Activated T-helper 2 cell treated with anti-CD3 and anti-CD28 coated beads, Interferon-gamma antibody, Interleukin-2, Interleukin-4, amounts not matched to agents 10 μg/mL and 5 μg/mL and 100 μg/mL, durations not matched to agents 14 hours and 24 hours and 36 hours (primary cell): ENCODE measurements at places on chromosomes 1 and 21. TPM values are rescaled to one million over a fixed set of nuclear protein-coding genes. Genes with fewer than 3 reads are reported as not detected.

Gene DCST2
- 0.21 and 0.80 TPM in 2 replicates for total RNA-seq

Gene CADM3
- not detected in 2 replicates for total RNA-seq

Gene CCDC17
- total RNA-seq = 2.5 and 2.8 TPM in 2 replicates

- H3K4me3 ChIP-seq = no peak overlapping the region
- H3K27ac ChIP-seq = no peak overlapping the region
- DNase-seq = no peak
- peaks cover 42% of the 10 kb centered on the region for H3K4me1 ChIP-seq
These were observed 2.4 kb upstream of the MFSD2A start for GRCh38 chr1:39952359-39953110.

Gene OR6P1
- not detected in 2 replicates for total RNA-seq

Gene GPR25
- not detected in 2 replicates for total RNA-seq
